ENCODE measurements at places on chromosomes 2 and 18. TPM values are rescaled to one million over a fixed set of nuclear protein-coding genes. Genes with fewer than 3 reads are reported as not detected.

DNA sequence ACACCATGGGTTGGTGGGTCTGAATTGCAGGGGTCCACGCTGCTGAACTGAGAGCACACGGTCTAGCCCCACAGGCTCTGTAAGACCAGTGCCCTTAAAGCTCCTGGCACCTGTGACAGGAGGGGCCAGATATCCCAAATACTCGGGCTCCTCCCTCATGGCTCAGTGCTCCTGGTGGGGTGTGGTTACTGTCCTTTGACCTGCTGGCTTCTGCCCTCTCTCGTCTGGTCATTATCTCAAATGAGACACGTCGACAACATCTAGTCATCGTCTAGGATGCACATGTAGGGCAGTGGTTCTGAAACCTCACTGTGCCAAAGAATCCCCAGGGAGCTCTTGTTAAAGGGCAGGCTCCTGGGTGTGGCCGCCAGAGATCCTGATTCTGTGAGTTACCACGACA lies 258.4 kb downstream of the LOXHD1 start:
- DNase-seq, result no peak

VAMP5 gene
- total RNA-seq, result 33.8 TPM

DNA sequence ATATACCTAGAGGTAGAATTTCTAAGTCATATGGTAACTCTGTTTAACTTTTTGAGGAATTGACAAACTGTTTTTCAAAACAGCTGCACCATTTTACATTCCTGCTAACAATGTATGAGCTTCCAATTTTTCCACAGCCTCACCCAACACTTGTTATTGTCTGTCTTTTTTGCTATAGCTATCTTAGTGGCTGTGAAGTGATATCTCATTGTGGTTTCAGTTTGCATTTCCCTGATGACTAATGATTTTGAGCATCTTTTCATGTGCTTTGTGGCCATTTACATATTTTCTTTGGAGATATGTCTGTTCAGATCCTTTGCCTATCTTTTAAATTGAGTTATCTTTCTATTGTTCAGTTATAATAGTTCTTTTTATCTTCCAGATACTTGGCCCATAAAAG lies 273.8 kb downstream of the AGPS start:
- DNase-seq, result peak; percentile 40

GRCh38 chr18:7234091-7234490 lies 3.2 kb downstream of the LRRC30 start:
- DNase-seq, result no peak

- DNase-seq, result no peak
Observed at GRCh38 chr2:156326526-156327095, 5.9 kb downstream of the NR4A2 start.

DNA sequence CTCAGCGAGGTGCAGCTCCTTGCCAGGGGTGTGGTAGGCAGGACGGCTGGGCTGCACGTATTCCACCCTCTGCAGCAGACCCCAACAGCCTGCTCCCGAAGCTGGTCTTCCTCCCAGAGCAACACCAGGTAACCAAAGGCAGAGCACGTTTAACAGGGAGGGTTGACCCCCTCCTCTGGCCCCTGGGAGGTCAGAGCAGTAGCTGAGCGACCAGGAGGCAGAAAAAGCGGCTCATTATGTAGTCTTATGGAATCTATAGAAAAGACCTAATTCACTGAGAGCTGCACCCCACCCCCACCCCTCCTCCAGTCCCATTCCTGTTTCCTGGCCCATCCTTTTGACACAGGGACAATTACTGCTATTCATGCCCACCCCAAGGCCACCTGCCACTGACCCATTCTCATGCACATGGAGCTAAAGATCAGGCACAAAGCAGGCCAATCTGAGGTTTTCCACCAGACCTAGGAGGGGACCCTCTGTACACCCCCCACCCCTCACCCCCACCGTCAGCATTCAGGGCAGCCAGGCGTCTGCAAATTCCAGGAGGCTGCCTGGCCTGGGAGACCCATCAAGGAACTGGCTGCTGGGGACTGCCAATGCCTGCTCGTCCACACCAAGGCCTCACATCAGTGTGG lies 60.9 kb upstream of the FZD7 start:
- DNase-seq, result no peak

DTNB gene
- total RNA-seq, result 11.7 TPM

GRCh38 chr18:75291460-75291859 lies 80.9 kb downstream of the TSHZ1 start:
- no peak for DNase-seq

DNA sequence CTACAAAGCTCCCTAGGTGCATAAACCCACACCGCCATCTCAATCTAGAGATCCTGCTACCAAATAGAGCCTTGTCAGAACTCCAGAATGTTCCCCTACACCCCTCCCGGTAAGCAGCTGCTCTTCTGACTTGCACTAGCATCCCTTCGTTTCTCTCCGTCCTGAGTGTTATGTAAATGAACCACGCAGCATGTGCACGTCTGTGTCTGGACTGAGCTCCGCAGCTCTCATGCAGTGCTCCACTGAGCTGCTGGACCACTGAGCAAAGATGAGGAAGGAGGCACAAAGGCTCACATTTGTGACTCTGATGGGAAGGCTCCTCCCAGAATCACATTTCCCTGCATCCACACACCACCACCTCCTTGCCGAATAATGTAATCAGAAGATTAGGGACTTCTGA lies 203.6 kb downstream of the MYT1L start:
- DNase-seq, result no peak

SIX3 gene
- total RNA-seq, result not detected

DNA sequence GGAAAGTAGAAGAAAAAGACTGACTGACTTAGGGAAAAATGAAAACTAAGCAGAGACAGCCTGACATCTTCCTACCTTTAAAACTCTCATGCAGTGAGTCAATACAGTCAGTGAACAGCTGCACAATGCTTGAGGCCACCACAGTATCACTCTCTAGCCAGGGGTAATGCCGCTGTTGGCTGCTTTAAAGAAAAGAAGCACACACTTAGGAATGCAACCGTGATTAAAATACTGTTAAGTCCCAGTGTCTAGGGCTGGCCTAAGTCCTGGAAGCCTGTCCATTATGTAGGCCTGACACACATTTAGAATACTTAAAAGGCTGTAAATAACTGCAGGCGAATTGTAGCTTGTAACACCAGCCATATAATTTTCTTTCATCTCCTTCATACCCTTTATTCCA lies 50.7 kb downstream of the SIGLEC15 start:
- DNase-seq, result no peak

- DNase-seq, result peak; percentile 13
Observed at GRCh38 chr2:209663139-209663538, 108.5 kb upstream of the UNC80 start.

ZNF396 gene
- 2.0 TPM for total RNA-seq

GRCh38 chr18:55838319-55838718 lies 250.3 kb upstream of the TCF4 start:
- DNase-seq, result no peak

DNA sequence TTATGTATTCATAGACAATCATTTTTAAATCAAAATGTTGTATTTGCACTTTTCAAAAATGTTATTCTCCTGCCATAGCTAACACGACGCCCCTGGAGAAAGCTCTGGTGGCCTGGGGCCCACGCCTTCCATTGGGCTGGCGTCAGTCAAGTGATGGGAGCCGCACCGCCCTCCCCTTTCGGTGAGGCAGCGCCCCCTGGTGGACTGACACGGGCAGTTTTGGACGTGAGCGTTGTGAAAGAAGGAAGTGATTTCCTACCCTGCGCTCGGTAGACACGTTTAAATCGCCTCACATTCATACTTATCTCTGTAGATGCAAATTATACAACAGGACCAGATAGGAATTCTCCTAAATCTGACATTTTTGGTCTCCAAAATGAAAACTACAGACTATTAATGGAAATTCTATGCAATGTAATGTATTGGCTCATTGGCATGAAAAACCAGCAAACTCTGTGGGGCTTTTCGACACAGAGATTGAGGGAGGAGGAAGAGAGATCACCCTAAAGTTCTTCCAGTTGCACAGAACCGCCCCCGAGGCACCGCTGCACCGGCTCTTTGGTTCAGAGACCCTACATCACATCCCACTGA lies 326.2 kb upstream of the SOX11 start:
- DNase-seq, result no peak

All from fibroblast of the aortic adventitia (primary cell).